NCI-H1930 (cell line): ENCODE measurements at places on chromosomes 4 and X.

GRCh38 chrX:54992911-54993622 is 921 bp downstream of the PFKFB1 start:
- no peak for DNase-seq

- DNase-seq: no peak
These were observed 260.5 kb downstream of the IQCM start for GRCh38 chr4:149555146-149555545.

DNA sequence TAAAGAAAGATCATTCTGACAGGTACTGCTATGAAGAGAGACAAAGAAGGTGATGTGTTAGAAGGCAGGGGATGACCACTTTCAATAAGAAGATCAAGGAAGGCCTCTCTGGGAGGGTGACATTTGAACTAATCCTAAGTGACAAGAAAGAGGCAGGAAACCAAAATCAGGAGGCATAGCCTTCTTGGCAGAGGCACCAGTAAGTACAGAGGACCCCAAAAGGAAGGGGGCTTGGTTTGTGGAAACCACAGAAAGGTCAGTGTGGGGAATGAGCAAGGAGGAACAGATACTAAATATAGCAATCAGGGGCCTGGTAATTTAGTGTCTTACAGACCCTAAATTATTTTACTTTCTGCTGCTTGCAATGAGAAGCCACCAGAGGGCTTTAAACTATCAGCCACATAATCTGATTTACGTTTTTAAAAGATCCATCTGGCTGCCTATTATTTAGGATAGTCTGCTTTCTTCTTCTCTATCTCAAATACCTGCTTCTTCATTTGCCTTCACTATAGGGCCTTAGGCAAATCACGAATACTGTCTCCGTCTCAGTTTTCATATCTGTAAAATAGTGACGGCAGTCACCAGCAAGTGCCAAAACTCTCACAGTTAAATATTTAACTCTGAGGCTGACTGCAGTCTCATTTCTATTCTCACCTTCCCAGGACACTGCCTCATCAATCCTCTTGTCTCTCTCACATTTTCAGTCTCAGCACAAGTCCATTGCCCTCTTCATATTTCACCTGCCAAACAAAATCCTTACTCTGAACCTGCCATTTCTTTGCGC is 16.7 kb downstream of the NR3C2 start:
- DNase-seq: no peak

GRCh38 chr4:5882947-5883346 is 9.9 kb downstream of the CRMP1 start:
- DNase-seq: no peak
